ENCODE measurements at places on chromosomes 2 and 18. TPM values are rescaled to one million over a fixed set of nuclear protein-coding genes. Genes with fewer than 3 reads are reported as not detected.
A peak's percentile ranks its signal among the peaks of the same experiment; 100 is the strongest.

Gene IL36B
- polyA plus RNA-seq: not detected

Gene IL36RN
- not detected for polyA plus RNA-seq

Gene SLC19A3
- not detected for polyA plus RNA-seq

Gene UXS1
- polyA plus RNA-seq: 76.1 TPM

DNA sequence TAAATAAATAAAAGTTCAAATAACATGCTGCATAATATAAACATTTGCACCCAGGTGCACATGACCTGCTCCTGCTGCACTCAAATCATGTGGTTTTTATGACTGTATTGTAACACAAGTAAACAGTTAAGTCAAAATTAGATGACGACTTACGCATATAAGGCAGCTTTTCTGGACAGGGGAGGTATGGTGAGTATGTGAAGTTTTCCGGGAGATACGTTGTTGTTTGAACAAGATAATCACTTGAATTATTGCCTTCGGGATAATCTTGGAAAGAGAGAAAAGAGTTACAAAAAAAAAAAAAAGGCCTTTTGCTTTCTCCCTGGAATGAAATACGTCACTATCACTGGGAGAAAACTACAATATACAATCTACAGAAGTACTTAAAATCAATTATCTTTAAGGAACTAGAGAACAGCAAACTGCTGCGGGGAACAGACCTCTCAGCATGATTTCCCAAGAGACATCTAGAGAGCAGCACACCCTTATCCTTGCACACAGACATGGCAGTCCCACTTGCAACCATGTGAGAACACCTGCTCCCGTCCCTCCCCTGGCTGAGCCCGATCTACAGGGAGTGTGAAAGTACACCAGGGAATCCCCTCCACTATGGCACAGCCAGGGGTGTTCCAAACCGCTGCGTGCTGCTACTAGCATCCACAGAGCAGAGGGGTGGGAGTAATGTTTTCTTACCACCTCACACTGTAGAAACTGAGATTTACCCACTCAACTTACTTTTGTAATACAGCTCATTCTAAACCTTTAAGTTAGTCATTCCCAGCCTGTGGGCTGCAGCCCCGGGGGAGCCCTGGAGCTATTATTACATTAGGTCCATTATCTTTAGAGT, 26.3 kb downstream of the B4GALT6 start:
- DNase-seq: no peak

- DNase-seq: peak; percentile 35
These were observed 189.8 kb downstream of the NCK2 start for GRCh38 chr2:105934467-105934866.

GRCh38 chr2:101864426-101864825, 127.3 kb upstream of the IL1R2 start:
- DNase-seq: no peak

Data from CD8-positive, alpha-beta memory T cell (primary cell).